ENCODE measurements at places on chromosomes 16 and 17.

DNA sequence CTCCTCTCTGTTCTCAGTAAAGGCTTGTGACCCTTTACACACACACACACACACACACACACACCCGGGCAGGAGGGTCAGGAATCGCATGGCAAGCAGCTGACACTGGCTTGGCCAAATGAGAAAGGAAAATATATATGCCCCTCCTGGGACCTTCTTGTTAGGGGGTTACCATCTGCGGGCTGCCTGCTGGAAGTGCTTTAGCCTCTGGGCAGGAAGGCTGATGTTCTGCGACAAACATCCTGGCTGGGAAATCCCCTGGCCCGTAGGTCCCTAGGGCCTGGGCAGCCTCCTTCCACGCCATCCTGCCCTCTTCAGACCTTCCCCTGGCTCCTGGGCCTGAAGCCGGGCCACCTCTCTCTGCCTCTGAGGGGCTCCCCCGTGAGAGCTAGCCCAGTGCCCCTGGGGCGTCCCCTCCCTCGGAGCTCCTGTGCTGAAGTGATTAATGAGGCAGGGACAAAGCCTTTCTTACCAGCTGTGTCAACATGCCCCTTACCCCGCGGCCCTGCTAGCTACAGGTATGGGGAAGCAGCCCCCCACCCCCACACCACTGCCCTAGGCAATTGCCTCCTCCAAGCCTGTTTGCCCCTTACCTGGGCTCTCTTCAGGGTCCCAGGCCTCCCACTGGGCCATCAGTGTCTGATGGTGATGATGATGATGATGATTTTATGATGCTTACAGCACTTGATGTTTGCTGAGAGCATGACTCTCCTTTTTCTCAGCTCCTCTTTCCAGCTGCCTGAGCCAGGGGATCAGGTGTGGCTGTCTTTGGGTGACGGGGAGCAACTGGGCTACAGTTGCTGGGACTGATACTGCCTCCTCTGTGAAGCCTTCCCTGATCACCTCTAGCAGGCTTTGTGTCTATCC lies 32.8 kb upstream of the ETV4 start:
- peak; percentile 91 for DNase-seq

GRCh38 chr16:60419859-60420258 lies 1616.4 kb downstream of the CDH8 start:
- DNase-seq = no peak

DNA sequence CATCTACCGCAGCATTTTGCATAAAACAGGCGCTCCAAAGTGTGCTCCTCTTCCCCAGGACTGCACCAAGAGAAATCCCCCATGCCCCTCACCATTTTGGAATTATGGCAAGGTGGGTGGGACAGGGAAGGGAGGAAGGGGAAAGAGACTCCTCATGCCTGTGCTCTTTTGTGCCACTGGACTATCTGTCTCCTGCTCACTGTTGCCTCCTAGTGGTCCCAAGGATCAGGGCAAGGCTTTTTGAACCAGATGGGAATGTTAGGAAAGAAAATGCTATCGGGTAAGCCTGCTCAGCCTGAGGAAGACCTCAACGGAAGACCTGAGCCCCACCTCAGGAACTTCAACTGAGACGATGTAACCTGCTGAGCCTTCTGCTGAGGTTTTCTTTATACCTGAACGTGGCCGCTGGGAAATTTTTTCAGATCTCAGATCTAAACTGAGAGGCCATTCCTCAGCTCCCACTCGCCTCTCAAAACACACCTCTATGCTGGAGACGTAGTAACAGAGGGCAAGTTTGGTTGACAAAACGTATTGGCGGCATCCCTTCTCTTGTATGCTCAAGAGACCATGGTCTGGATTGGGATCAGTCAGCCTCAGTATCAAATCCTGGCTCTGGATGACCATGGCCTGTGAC lies 58.3 kb downstream of the SPACA3 start:
- peak; percentile 63 for DNase-seq

- DNase-seq = no peak
Measured at GRCh38 chr17:67258821-67259468, 13.9 kb upstream of the HELZ start.

DNA sequence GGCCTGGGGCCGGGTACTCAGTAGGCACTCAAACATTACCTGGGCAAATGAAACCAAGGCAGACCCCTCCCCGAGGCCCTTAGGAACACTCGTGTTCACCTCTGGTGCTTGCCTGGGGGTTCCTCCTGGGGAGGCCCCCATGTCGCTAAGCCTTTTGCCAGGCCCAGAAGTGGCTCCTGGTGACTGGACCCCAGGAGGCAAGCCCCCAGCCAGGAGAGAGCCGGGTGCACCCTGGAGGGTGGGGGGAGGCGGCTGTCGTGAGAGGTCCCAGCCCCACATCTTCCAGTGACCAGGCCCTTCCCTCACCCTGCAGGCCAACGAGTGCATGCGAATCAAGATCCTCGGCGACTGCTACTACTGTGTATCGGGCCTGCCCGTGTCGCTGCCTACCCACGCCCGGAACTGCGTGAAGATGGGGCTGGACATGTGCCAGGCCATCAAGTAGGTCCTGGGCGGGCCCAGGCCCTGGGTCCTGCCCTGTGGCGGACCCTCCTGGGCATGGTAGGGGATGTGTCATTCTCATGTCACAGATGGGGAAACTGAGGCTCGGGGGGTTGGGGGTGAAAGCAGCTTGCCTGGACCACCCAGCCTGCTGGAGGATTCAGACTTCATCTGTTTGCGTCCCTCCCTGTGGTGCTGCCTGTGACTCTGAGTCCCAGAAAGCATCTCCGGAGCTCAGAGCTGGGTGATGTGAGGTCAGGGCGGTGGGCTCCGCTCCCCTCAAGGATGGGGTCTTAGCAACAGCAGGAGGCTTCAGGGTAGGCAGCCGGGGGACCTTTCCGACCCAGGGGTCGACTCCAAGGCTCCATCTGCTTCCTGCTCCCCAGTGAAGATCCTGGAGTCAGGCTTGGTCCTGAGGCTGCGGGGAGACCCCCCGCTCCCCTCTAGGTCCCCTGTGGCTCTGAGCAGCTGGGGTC lies 32.5 kb downstream of the ADCY7 start:
- DNase-seq = no peak

DNA sequence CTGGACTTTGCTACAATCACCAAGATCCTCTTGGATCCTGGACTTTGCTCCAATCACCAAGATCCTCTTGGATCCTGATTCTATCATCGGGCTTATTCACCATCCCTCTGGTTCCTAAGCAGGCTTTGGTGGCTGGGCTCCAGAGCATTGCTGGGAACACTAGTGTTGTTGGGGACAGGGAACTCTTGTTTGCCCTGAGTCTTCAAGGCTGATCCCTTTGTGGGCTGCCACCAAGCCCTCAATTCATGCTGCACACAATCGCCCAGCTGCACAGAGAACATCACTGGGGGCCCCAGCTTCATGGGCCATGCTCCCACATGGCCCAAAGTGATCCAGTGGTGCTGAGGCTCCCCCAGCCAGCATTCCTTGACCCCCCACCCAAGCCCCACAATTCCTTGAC lies 88.3 kb downstream of the TMEM132E start:
- DNase-seq = no peak

DNA sequence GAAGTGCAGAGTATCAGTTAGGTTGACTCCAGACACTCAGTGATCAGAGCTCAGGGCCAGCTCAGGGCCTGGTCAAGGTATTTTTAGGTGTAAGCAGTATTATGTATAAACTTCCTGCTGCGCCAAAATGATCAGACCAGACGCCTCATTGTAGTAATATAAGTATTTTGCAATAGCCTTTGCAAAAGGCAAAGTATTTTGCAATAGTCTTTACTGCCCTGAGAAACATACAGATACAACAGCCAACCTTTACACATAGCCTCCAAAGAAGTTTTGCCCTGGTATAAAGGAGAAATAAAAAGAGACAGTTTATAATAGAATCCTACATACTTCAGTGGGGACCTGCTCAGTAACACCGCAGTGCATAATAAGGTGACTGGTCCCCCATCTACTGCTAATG lies 333.0 kb upstream of the EEF2KMT start:
- no peak for DNase-seq

Measured in Daoy (cell line).